Uterus (tissue), 4 donors: ENCODE measurements at places on chromosomes 5 and 9. TPM values are rescaled to one million over a fixed set of nuclear protein-coding genes. Genes with fewer than 3 reads are reported as not detected.

ANGPTL2 gene
- 27.5 TPM for total RNA-seq

PCDHB16 gene
- total RNA-seq = 5.5 TPM

MAMDC2 gene
- 42.7 TPM for total RNA-seq

TEX48 gene
- total RNA-seq = not detected

GTF2H2 gene
- total RNA-seq = 7.2 TPM

FRMD3 gene
- 2.6 TPM for total RNA-seq

SELENOP gene
- 758 TPM for total RNA-seq

- DNase-seq = no peak
Observed at GRCh38 chr5:135135530-135136226, 101.7 kb upstream of the PITX1 start.

GRCh38 chr9:16485160-16485559 is 385.3 kb downstream of the BNC2 start:
- DNase-seq = no peak

DNA sequence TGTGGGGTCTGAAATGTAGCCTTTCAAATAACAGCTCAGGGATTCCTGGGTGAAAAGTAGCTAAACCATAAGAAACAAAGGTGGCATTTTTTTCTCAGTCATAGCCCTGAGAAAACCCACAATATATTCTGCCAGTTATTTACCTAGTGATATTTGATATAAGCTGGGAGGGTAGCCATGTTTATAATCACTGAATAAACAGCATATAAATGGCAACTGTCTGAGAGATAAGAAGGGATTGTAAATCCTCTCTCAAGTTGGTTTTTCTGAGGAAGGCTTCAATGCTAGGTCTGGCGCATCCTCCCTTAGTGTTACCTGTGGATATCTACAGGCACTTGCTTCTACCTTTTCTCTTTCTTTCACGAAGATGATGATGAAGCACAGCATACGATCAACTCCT is 1080.5 kb upstream of the DMAC1 start:
- DNase-seq = no peak

- no peak for DNase-seq
Observed at GRCh38 chr9:74281674-74282073, 215.5 kb upstream of the RORB start.

GRCh38 chr5:140926443-140927227 is 536 bp downstream of the PCDHAC1 start:
- DNase-seq = peak; percentile 74

GRCh38 chr9:111805830-111806241 is 11.1 kb upstream of the SHOC1 start:
- DNase-seq = no peak

GRCh38 chr5:43699910-43700309 is 96.9 kb downstream of the NNT start:
- DNase-seq = no peak
